ENCODE measurements at places on chromosomes 1 and 21.

- no peaks in the 10 kb centered on the region for H3K4me1 ChIP-seq
- H3K27ac ChIP-seq, result no peak overlapping the region
- no peaks in the 10 kb centered on the region for H3K36me3 ChIP-seq
- H3K27me3 ChIP-seq, result peaks cover 43% of the 10 kb centered on the region
Observed at GRCh38 chr1:62962901-62963776, 179.2 kb downstream of the ATG4C start.

DNA sequence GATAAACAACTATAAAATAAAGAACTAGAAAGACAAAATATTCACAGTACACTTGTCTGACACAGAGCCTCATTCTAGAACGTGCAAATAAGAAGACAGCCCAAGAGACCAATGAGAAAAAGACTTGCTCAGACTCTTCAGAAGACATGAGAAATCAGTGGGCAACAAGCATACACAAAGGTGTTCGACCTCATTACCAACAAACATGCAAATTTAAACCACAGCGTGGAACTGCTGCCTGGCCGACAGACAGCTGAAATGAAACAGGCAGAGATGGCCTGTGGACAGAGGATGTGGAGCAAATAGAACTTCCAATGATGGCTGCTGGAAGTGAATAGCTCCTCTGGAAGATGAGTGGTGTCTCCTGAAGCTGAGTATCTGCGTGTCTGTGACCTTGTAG lies 22.4 kb upstream of the COL6A1 start:
- no peak overlapping the region for H3K27ac ChIP-seq
- ATAC-seq, result no peak
- no peak overlapping the region for H3K4me3 ChIP-seq
- H3K27me3 ChIP-seq, result peaks cover 69% of the 10 kb centered on the region
- H3K4me1 ChIP-seq, result peaks cover 6% of the 10 kb centered on the region

DNA sequence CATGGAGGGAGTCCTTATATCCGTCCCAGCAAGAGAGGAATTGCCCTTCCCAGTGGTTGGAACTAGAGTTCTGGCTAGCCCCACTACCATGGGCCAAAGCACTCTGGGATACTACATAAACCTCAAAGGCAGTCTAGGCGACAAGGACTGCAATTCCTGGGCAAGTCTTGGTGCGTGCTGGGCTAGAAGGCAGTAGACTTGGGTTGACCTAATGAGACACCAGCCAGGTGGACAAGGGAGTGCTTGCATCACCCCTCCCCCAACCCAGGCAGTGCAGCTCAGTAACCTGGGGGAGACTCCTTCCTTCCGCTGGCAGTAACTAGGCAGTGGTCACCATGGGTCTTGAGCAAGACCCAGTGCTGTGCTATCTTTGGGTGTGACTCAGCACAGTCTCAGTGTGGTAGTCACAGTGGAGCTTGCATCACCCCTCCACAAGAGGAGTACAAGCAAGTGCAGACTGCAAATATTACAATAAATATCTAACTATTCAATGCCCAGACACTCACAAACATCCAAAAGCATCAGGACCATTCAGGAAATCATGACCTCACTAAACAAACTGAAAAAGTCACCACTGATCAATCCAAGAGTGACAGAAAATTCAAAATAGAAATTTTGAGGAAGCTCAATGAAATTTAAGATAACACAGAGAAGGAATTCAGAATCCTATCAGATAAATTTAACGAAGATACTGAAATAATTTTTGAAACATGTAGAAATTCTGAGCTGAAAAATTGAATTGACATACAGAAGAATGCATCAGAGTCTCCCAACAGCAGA lies 84.7 kb upstream of the LYPLAL1 start:
- peak overlapping the region; percentile 92 for H3K27ac ChIP-seq
- H3K4me1 ChIP-seq, result peaks cover 48% of the 10 kb centered on the region
- H3K4me3 ChIP-seq, result no peak overlapping the region
- ATAC-seq, result peak; percentile 72
- no peaks in the 10 kb centered on the region for H3K27me3 ChIP-seq

DNA sequence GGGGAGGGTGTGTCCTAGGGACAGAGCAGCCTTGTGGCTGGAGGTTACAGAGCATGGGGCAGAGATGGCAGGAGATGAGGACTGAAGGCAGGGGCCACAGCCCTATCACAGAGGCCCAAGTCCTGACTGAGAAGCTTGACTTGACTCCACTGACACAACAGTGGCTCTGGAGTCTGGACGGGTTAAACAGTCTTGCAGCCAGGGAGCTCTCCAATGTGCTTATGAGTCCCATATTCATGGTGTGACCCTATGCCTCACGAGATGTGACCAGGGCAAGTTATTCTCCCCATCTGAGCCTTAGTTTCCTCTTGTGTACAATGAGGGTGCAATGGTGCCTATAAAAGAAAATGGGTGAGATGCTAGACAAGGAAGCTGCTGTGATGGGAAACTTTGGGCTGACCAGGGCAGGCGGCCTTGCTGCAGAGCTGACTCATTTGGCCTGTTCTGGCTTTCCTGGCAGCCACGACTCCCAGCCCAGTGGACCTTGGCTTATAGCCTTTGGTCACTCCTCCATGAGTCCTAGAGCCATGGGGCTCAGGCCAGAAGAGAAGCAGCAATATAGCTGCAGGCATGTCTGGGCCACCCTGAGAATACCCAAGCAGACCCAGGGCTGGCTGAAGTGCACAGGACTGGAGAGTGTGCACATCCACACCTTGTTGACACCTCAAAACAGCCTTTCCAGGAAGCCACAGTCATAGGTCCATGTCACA lies 2.8 kb upstream of the TTC22 start:
- ATAC-seq, result no peak
- no peaks in the 10 kb centered on the region for H3K27me3 ChIP-seq
- H3K27ac ChIP-seq, result no peak overlapping the region
- no peaks in the 10 kb centered on the region for H3K36me3 ChIP-seq

GRCh38 chr1:62312698-62313097 lies 6.5 kb downstream of the KANK4 start:
- H3K27me3 ChIP-seq, result peaks cover 2% of the 10 kb centered on the region
- ATAC-seq, result no peak
- H3K4me3 ChIP-seq, result no peak overlapping the region
- no peak overlapping the region for H3K27ac ChIP-seq
- H3K36me3 ChIP-seq, result no peaks in the 10 kb centered on the region
- no peaks in the 10 kb centered on the region for H3K4me1 ChIP-seq

- no peaks in the 10 kb centered on the region for H3K4me1 ChIP-seq
- no peak for ATAC-seq
- H3K4me3 ChIP-seq, result no peak overlapping the region
- no peak overlapping the region for H3K27ac ChIP-seq
Observed at GRCh38 chr1:37728416-37728815, 36.1 kb downstream of the CDCA8 start.

- H3K36me3 ChIP-seq, result peaks cover 44% of the 10 kb centered on the region
- H3K27ac ChIP-seq, result peak overlapping the region; percentile 77
- no peaks in the 10 kb centered on the region for H3K27me3 ChIP-seq
- no peak overlapping the region for H3K4me3 ChIP-seq
- ATAC-seq, result no peak
Observed at GRCh38 chr1:26276432-26276838, 3.5 kb upstream of the SH3BGRL3 start.

- peaks cover 55% of the 10 kb centered on the region for H3K27me3 ChIP-seq
- H3K4me3 ChIP-seq, result peak overlapping the region; percentile 3
- H3K27ac ChIP-seq, result no peak overlapping the region
- ATAC-seq, result no peak
Observed at GRCh38 chr1:207911856-207912760, 1.2 kb upstream of the CD34 start.

DNA sequence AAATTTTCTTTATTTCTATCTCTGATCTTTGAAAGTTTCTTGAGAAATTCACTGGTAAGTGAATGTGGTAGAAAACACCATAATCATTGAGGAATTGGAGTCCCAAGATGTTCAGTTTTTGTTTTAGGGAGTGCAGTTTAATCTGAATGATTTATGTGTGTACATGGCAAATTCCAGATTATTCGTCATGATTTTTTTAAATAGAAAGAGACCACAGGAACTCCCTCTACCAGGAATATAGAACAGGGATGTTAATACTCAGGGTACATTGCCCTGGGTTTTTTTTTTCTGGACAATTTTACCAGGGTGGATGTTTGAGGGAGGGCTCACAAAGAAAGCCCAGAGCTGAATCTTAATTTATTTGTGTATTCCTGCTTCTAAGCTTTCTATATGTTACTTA lies 109.0 kb downstream of the VPS13D start:
- peaks cover 57% of the 10 kb centered on the region for H3K36me3 ChIP-seq
- H3K27me3 ChIP-seq, result no peaks in the 10 kb centered on the region
- ATAC-seq, result no peak
- H3K27ac ChIP-seq, result no peak overlapping the region
- H3K4me3 ChIP-seq, result no peak overlapping the region
- H3K4me1 ChIP-seq, result peaks cover 19% of the 10 kb centered on the region

DNA sequence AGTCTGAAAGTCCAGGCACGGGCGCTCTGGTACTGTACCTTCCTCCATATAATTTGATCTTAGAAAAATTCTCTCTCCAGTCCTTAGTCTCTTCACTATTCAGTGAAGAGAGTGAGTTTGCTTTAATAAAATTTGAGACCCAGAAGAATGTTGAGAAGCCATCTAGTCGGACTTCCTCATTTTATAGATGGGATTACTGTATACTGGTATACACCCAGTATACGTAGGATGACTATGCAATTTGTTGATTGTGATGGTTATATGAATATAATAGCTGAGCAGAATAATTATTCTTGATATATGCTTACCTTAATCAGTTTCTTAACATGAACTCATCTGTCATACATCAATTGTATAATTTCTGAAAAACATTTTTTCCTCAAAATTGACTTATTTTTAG lies 328.0 kb upstream of the B3GALT2 start:
- H3K27me3 ChIP-seq, result no peaks in the 10 kb centered on the region
- H3K4me1 ChIP-seq, result no peaks in the 10 kb centered on the region
- no peak overlapping the region for H3K4me3 ChIP-seq
- no peak overlapping the region for H3K27ac ChIP-seq
- H3K36me3 ChIP-seq, result peaks cover 7% of the 10 kb centered on the region

- peak overlapping the region; percentile 40 for H3K27ac ChIP-seq
- ATAC-seq, result peak; percentile 55
- no peaks in the 10 kb centered on the region for H3K36me3 ChIP-seq
- peak overlapping the region; percentile 57 for H3K4me3 ChIP-seq
Observed at GRCh38 chr1:79052829-79053449, 46.4 kb upstream of the ADGRL4 start.

GRCh38 chr1:111891566-111891965 lies 97.9 kb downstream of the KCND3 start:
- H3K27me3 ChIP-seq, result peaks cover 21% of the 10 kb centered on the region
- H3K36me3 ChIP-seq, result no peaks in the 10 kb centered on the region
- peaks cover 7% of the 10 kb centered on the region for H3K4me1 ChIP-seq
- no peak for ATAC-seq

- H3K4me1 ChIP-seq, result no peaks in the 10 kb centered on the region
- ATAC-seq, result no peak
- H3K4me3 ChIP-seq, result no peak overlapping the region
- H3K36me3 ChIP-seq, result peaks cover 4% of the 10 kb centered on the region
Observed at GRCh38 chr21:44595524-44595923, 3.2 kb upstream of the KRTAP10-6 start.

GRCh38 chr1:209869291-209870149 lies 41.7 kb downstream of the UTP25 start:
- no peaks in the 10 kb centered on the region for H3K36me3 ChIP-seq
- no peak overlapping the region for H3K4me3 ChIP-seq
- H3K4me1 ChIP-seq, result no peaks in the 10 kb centered on the region
- ATAC-seq, result no peak
- H3K27ac ChIP-seq, result no peak overlapping the region
- H3K27me3 ChIP-seq, result peaks cover 28% of the 10 kb centered on the region

- H3K27me3 ChIP-seq, result no peaks in the 10 kb centered on the region
- peaks cover 5% of the 10 kb centered on the region for H3K4me1 ChIP-seq
- H3K36me3 ChIP-seq, result no peaks in the 10 kb centered on the region
Observed at GRCh38 chr1:226414098-226414698, 6.3 kb upstream of the PARP1 start.

- H3K27ac ChIP-seq, result no peak overlapping the region
- H3K36me3 ChIP-seq, result no peaks in the 10 kb centered on the region
- ATAC-seq, result peak; percentile 24
- no peak overlapping the region for H3K4me3 ChIP-seq
- peaks cover 8% of the 10 kb centered on the region for H3K27me3 ChIP-seq
Observed at GRCh38 chr1:55702064-55702463, 486.9 kb upstream of the USP24 start.

- H3K4me1 ChIP-seq, result peaks cover 25% of the 10 kb centered on the region
- H3K27me3 ChIP-seq, result no peaks in the 10 kb centered on the region
- ATAC-seq, result no peak
- peaks cover 9% of the 10 kb centered on the region for H3K36me3 ChIP-seq
- no peak overlapping the region for H3K27ac ChIP-seq
Observed at GRCh38 chr1:109570414-109570813, 22.0 kb downstream of the GNAI3 start.

DNA sequence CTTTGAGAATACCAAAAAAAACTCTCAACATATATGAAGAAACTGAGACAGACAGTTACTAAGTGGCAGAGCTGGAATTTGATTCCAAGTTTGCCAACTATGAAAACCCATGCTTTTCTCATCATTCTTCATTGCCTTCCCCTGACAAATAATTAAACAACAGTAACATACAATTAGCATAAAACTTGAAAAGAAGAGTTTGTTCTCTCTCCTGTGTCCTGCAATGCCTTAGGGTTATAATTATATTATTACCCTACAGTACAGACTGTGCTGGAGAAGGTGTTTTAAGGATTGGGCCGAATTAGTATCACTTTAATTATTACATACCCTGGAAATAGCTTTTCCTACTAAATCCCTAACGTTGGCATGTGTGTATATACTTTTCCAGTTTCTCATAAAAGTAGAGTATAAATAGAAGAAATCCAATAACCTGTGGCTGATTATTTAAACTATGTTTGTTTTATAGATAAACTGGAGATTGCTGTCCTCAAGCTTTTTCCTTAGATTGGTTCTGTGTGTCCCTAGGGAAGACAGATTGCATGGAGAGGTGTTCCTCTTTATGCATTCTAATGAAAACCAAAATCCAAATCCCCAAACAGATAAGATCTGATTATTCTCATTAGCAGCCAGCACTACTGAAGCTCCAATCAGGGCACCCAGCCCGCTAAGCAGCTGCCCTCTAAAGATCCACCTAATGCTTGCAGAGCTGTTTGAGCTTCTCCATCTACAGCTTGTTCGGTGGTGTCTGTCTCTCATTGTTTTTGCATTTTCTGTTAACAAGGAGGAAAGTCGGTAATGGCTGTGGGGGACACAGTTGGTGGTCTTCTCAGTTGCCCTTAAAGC lies 156.3 kb downstream of the TM2D1 start:
- no peak overlapping the region for H3K27ac ChIP-seq
- H3K27me3 ChIP-seq, result no peaks in the 10 kb centered on the region
- no peak overlapping the region for H3K4me3 ChIP-seq
- H3K36me3 ChIP-seq, result no peaks in the 10 kb centered on the region

DNA sequence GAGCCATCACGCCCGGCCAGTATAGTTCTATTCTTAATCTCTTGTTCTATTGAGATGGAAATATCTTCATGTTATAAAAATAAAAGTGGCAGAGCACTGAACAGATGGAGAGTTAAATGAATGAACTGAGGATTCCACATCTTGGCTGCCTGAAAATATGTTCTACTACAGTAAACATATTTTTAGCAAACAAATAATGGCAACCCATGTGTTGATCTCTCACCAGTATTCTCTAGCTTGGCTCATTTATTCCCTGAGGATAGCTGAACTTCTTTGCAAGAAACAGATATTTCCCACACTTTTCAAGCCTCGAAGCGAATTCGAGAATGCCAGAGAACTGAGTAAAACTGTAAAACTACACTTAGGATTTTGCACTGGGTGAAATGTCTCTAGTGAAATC lies 58.9 kb downstream of the DIRAS3 start:
- no peaks in the 10 kb centered on the region for H3K36me3 ChIP-seq
- H3K4me3 ChIP-seq, result no peak overlapping the region
- no peaks in the 10 kb centered on the region for H3K27me3 ChIP-seq
- no peak overlapping the region for H3K27ac ChIP-seq
- ATAC-seq, result no peak
- H3K4me1 ChIP-seq, result no peaks in the 10 kb centered on the region
